ENCODE measurements at places on chromosomes 12 and 14.

- no peak for DNase-seq
These were observed 32.5 kb upstream of the TC2N start for GRCh38 chr14:91899806-91900205.

GRCh38 chr12:27006797-27007467, 7.3 kb downstream of the TM7SF3 start:
- DNase-seq: no peak

DNA sequence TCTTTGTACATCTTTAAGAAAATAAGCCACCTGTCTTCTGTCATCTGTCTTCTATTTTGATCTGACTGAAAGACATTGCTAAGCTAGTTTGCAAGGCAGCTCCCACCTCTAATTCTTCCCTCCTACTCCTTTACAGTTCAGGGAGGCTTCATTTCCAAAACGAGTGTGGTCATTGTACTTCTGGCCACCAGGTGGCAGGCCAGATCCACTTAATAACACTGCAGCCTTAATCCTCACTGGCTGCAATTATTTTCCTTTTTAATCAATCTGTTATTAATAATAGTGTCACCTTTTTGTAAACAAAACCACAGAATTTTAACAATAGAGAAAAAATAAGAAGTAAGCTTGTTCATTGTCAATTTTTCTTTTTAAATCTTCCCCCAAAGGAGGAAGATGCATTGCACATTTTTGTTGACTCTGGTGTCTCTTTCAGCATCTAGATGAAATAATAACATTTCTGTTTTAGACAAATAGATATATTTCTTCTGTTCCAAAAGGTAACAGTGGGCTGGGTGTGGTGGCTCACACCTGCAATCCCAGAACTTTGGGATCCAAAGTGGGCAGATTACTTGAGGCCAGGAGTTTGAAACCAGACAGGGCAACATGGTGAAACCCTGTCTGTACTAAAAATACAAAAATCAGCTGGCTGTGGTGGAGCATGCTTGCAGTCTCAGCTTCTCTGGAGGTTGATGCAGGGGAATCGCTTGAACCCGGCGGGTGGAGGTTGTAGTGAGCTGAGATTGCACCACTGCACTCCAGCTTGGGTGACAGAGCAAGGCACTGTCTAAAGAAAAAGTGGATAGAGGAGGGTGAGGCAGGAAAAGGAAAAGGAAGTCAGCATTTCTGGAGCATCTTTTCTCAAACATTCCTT, 23.3 kb downstream of the GABARAPL1 start:
- DNase-seq: no peak

DNA sequence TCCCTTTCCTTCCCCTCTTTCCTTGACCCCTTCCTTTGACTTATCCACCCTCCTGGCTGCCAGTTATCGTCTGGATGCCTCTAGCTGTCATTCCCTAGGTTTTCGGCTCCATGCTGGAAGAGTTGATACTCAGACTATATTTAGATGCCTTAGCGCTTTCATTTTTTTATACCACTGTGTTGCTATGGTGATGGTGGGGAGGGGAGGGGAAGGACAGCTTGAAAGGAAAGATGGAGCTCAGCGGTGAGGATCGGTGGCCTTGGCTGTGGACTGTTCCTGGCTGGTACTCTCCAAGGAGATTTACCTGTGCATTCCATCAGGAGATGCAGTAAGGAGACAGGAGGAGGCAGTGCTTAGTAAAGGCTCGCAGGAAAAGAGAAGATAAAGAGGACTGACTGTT, 108.7 kb downstream of the SLC8A3 start:
- DNase-seq: no peak

- peak; percentile 80 for DNase-seq
These were observed at the start of gene GALNT6 for GRCh38 chr12:51391283-51392123. Gene GALNT6, minus strand, starts transcription at chr12:51391406. Its CDS starts 11,625 bp downstream, at chr12:51379781.

- DNase-seq: no peak
These were observed 66.3 kb upstream of the EEA1 start for GRCh38 chr12:92995258-92995903.

- DNase-seq: no peak
These were observed 84.8 kb upstream of the KITLG start for GRCh38 chr12:88665071-88665470.

- no peak for DNase-seq
These were observed 20.0 kb downstream of the ITGA7 start for GRCh38 chr12:55687746-55688145.

Measured in activated B cell treated with CpG ODN at 0.5 μM for 24 hours (primary cell).